Endothelial cell of umbilical vein (primary cell): ENCODE measurements at places on chromosomes 2 and 18.
A peak's percentile ranks its signal among the peaks of the same experiment; 100 is the strongest.

DNA sequence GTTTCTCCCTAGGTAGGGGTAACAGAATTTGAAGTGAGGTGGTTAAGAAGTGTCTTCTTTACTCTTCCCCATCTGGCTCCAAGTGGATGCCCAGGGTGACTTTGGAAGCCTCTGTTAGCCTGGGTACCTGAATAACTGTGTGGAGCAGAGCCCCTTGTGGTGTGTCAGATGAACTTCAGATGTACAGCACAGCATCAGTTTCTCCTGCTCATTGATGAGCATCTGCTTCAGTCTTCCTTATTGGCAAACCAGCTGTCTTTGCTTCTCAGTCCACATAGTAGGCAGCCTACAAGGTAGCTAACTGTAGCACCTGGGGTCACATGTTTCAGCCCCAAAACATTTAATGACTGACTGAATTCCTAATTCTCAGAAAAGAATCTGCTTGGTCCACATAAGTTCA, 56.2 kb upstream of the ATP8B1 start:
- DNase-seq = peak; percentile 35

DNA sequence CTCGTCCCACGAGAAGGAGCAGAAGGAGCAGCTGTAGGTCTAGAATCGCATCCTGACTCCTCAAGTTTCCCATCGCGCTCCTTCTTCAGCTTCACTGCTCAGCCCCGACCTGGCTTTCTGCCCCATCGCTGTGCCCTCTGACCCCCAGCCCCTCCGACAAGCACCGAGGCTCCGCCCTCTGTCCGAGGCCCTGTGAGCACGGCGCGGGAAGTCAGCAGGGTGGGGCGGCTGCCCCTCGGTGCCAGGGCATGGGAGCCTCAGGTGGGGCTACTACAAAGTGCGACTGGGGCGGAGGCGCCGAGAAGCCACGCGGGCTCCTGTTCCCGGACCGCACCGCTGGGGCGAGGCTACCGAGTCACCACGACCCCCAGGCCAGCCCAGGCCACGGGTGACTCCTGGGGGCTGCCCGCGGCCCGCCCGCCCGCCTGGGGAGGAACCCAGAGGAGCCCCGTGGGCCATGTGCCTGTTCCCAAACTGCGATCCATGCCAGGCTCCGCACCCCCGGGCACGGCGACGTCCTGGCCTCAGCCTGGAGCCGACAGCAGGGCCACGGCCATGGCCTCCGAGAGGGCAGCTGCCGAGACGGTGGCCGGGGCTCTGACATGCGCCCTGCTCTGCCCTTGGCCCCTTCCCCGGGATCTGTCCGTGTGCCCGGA, 36.6 kb upstream of the ID2 start:
- no peak for DNase-seq

GRCh38 chr2:235977445-235977844, 190.7 kb downstream of the GBX2 start:
- no peak for DNase-seq

- DNase-seq = no peak
Observed at GRCh38 chr2:241742320-241742939, 8.0 kb downstream of the D2HGDH start.

DNA sequence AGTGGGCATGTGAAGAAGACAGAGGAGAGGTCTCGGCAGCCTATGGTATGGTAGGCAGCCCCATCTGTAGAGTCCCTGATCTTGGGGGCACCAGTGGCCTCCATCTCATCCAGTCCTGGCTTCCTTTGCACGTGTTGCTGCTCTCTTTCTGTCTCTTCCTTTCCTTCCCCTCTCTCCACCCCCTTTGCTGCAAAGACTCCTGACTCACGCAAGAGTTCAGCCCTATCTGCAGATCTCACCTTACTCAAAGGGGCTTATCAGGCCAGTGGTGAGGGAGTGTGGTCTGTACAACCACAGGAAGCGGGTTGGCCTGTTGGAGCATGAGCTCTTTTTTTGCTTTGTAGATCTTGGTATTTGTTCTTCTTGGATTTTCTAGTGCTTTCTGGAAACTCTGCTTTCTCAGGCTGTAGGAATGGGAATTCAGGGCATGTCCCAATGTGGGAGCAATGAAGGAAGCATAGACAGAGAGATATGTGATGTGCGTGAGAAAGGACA, 14.6 kb upstream of the NT5DC4 start:
- no peak for DNase-seq

DNA sequence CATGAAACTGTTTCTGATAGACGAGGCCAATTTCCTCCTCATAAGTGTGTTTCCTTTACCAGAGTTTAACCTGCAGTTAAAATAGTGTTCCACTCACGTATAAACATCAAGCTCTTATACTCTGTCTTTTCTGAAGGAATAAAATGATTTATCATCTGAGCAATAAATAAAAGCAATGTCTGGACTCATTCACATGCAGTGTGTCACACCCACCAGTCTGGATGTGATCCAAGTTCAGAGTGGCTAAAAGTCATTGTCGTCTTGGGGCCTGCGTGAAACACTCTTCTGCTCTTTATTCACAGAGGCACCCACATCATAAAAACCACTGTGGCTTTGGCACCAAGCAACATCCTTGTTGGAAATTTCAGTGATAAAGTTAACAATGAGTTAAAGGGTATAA, 19.5 kb upstream of the SLC9A4 start:
- DNase-seq = no peak

GRCh38 chr18:71831039-71831438, 713.1 kb downstream of the CBLN2 start:
- peak; percentile 2 for DNase-seq

DNA sequence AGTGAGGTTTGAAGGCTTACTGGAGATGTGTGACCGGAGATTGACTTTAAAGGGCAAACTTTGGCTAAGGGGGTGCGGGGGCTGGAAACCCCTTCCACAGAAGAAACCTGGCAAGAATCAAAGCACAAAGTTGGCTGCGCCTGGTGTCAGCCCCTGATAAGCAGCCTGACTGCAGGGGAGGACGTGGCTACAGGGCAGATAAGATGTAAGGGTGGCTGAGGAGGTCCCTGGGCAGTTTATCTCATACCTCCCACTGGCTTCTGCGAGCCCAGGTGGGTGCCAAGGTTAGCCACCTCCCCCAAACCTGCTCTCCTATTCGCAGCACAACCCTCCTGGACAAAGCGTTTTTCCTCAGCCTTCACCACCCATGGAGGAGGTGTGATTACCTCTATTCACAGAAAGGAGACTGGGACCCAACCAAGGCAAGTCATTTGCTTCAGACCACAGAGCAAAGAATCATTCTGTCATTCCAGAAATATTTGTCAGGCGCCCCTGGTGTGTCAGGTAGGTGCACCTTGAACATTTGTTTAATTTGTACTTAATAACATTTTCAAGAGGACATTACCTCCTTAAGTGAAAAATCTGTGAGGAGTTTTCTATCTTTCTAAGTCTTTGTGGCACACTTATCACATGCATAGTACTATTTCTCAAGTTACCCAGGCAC, 73.1 kb upstream of the IL1R1 start:
- DNase-seq = no peak

DNA sequence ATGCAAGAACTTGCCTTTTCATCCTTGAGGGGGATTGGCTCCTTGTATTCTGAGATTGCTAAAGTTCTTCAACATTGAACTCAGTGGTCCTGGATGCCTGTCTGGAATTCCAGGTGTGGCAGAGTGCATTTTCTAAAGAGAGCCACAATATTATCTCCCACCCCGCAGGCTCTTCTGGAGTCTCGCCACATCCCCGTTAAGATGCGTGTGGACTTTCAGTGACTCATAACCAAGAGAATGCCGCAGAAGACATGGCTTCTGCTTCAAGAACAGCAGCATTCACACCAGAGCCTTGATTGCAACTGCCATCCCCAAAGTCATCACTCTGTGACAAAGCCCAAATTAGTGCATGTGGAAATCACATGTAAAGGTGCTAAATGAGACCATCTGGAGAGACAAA, 142.7 kb downstream of the CDH20 start:
- DNase-seq = no peak

GRCh38 chr2:29495536-29496060, 380.4 kb downstream of the CLIP4 start:
- DNase-seq = no peak

GRCh38 chr2:100821255-100821910, 1.4 kb downstream of the NPAS2 start:
- peak; percentile 69 for DNase-seq

GRCh38 chr2:60347781-60348180, 205.7 kb downstream of the BCL11A start:
- DNase-seq = no peak

GRCh38 chr2:61762292-61762691, 91.6 kb downstream of the FAM161A start:
- no peak for DNase-seq

DNA sequence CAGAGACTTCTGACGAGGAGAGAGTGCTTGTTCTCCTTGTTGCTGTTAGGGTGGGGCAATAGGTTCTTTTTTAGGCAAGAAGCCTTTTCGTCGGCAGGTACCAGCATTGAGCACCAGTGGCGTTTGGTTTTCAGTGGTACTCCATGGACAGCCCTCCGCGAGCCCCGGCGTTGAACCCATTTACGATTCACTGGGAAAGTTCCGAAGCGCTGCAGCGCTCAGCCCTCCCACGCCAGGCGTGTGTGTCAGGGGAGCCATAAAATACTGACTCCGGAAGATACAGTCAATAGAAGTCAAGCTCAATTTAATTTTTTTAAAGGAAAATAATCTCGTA, 494 bp upstream of the ROCK1 start:
- DNase-seq = no peak

DNA sequence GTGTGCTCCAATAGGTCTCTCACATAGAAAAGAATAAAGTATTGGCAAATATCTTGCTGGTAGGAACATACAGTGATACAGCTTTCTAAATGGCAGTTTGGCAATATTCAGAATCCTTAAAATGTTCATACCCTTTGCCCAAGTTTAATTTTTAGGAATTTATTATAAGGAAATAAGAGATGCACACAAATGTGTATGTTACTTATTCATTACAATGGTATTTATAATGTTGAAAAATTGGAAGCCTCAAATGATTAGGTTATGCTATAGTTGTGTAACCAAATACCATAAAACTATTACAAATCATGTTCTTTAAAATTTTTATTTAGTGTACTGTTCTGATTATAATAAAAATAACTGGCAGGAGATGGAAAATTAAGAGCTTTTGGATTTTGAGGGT, 196.8 kb downstream of the MCFD2 start:
- no peak for DNase-seq

- DNase-seq = no peak
Observed at GRCh38 chr18:48872234-48873145, 78.3 kb downstream of the SMAD7 start.

DNA sequence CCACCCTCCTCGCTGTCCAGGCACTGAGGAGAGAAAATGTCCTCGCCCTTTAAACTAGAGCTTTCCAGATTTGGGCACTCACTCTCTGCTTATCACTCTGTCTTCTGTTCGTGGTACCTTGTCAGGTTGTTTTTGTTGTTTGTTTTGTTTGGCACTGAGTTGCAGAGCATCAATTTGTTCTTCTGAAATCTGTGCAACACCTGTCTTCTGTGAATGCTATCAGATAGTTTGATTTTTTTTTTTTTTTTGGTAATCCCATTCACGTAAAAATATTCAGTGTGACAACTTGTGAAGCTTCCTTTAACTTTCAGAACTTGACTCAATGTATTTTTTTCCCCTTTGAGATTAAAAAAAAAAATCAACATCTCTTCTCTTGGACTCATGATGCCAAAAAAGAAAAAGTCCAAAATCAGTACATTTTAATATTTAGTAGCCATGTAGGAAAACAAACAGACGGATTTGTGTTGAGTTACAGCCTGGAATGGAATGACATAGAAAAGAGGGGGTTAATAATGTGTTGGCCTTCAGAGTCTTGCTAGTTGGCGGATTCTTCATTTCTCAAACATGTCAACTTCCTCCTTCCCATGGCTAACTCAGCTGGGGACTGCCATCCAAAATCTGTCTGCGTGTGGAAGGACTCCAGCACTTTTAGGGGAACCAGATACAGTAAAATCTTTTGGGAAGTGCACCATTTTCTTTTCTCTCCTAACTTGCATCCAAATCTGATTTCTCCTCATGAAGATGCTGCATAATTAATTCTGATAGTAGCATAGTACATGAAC, 1.6 kb downstream of the TMEM178A start:
- no peak for DNase-seq

- no peak for DNase-seq
Observed at GRCh38 chr18:7754725-7755181, 187.6 kb downstream of the PTPRM start.

- DNase-seq = peak; percentile 71
Observed at GRCh38 chr2:102355526-102356380, at the start of gene IL18R1. Gene IL18R1 (plus strand): TSS chr2:102355796. CDS start chr2:102362661, 6,865 bp downstream.

GRCh38 chr2:118095610-118096009, 7.3 kb downstream of the INSIG2 start:
- no peak for DNase-seq

- no peak for DNase-seq
Observed at GRCh38 chr2:135064149-135064548, 12.1 kb downstream of the RAB3GAP1 start.

GRCh38 chr2:215851082-215851481, 162.3 kb downstream of the MREG start:
- peak; percentile 92 for DNase-seq

DNA sequence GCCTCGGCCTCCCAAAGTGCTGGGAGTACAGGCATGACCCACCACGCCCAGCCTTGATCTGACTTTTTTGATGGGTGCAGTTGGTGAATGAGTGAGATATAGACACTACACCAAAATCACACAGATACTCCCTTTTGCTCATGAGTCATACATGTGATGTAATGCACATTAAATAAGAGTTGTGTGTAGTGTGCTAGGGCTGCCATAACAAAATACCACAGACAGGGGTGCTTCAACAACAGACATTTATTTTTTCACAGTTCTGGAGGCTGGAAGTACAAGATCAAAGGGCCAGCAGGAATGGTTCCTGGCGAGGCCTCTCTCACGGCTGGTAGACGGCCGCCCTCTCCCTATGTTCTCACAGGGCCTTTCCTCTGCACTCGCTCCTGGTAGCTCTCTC, 46.6 kb downstream of the GBX2 start:
- DNase-seq = no peak

DNA sequence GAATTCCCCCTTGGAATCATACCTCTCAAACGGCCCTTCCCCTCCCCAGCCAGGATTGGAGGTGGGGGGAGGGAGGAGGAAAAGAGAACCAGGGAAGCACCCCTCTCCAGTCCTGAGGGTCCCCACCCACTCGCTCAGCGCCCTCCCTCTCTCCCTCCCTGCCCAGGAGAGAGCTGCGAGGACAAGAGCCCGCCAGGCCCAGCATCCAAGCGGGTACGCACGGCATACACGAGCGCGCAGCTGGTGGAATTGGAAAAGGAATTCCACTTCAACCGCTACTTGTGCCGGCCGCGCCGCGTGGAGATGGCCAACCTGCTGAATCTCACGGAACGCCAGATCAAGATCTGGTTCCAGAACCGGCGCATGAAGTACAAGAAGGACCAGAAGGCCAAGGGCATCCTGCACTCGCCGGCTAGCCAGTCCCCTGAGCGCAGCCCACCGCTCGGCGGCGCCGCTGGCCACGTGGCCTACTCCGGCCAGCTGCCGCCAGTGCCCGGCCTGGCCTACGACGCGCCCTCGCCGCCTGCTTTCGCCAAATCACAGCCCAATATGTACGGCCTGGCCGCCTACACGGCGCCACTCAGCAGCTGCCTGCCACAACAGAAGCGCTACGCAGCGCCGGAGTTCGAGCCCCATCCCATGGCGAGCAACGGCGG, 14.4 kb downstream of the HOXD3 start:
- DNase-seq = no peak
